ENCODE measurements at places on chromosomes 12 and 14.

DNA sequence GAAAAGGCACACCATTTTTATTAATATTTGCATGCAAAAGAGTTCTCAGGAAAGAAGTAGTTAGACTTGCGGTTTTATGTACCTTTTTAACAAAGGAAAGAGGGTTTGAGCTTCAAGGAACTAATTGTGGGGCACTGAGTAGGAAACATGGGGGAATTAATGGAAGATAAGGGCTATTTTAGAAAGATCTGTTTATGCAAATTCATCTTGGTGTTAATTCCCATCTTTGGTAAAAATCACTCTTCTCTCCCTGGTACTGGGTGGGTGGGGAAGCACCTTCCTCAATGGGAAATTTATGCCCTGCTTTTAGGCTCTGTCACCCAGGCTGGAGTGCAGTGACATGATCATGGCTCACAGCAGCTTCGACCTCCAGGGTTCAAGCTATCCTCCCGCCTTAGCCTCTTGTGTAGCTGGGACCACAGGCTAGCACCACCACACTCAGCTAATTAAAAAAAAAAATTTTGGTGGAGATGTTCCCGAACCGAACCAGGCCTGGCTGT is 30.1 kb upstream of the RESF1 start:
- no peak for DNase-seq

DNA sequence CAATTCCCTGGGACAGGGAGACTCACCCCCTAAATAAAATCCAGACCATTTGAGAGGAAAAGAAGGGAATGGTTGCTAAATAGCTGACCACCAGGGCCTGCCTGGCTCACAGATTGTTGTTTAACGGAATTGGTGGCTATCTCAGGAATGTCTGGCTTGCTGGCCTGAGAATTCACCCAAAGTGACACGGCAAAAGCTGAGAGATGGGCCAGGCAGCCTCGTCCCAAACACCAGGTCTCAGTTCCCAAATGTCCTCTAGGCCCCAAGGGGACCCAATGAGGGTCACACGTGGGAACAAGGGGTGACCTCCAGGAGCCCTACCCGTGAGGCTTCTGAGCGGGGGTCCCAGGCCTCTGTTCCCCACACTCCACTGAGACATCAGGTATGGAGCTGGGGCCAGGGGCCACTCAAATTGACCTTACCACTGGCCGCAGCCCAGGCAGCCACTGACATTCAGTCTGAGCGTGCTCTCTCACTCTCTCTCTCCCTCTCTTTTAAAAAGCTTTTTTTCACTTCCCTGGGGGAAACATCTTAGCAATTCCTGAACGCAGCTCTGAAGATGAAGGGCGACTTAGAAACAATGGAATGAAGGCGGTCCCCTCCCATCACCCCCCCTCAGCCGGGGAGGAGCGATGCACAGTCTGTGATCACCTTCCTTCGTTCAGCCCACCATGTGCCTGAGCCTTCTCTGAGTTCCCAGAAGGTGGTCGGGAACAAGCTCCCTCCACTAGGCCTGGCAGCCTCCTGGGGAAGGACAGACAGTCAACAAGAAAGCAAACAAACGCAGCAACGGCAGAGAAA is 131.2 kb downstream of the SCARB1 start:
- peak; percentile 75 for DNase-seq

DNA sequence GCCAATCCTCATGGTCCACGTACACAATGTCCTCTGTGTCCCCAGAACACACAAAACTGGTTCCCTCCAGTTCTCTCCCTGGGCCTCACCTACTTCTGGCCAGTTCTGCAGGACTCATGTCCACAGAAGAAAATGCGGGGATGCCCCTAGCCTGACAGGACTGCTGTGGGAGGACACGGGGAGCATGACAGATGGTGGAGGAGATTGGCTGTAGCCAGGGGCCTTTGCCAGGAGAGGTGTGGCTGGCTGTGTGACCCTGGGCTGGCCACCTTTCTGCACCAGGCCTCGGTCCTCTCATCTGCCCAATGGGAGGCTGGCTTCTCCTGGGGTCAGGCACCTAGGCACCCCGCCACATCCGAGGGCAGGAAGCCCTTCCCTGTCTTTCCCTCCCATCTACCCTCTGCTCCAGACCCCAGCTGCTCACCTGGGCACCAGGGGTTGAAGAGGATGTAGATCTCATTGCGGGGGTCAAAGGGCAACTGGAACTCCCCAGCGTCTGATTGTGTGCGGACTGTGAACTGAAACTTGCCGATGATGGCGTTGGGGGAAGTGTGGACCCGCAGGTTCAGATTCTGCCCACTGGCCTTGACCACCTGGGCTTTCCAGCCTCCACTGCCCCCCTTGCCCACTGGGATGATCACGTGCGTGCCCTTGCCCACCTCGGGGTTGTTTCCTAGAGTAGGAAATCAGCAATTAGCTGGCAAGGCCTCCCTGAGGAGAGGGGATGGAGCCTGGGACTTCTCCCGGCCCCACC is 2.8 kb downstream of the TGM1 start:
- DNase-seq = no peak

DNA sequence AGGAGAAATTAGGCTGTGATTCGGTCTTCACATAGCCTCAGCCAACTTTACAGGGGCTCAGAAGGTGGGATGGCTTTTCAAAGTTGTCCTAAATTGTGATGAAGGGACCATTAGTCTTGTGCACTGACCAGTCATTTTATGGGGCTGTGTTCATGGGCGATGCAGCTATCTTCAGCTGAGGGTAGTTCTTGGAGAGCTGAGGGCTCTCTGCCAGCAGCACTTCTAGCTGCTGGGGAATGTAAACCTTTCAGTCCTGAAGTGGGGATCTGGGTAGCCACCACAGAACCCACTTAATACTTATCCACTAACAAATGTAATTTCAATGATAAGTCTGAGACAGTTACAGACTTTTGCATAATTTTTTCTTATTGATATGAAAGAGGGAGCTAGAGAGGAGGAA is 270.6 kb downstream of the AEBP2 start:
- no peak for DNase-seq

- peak; percentile 47 for DNase-seq
Observed at GRCh38 chr12:8742501-8742900, 44.7 kb downstream of the RIMKLB start.

DNA sequence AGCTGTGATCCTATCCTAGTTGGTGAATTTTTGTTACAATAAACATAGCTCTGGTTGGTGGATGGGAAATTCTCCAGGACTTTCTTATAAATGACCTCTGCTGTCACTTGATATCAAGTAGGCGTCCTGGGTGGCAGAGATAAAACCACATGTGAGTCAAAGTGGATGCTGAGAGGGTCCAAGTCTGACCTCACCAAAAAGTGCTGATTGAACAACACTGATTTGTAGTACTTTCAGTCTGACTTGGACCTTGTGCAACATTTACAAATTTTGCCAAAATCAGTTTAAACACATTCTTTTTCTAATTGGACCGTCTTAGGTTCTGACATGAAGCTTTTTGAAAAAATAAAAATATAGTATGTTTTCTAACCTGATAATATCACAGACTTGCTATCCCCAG is 585.6 kb downstream of the GALC start:
- DNase-seq = no peak

GRCh38 chr12:103043531-103044486 is 86.3 kb downstream of the ASCL1 start:
- DNase-seq = no peak

DNA sequence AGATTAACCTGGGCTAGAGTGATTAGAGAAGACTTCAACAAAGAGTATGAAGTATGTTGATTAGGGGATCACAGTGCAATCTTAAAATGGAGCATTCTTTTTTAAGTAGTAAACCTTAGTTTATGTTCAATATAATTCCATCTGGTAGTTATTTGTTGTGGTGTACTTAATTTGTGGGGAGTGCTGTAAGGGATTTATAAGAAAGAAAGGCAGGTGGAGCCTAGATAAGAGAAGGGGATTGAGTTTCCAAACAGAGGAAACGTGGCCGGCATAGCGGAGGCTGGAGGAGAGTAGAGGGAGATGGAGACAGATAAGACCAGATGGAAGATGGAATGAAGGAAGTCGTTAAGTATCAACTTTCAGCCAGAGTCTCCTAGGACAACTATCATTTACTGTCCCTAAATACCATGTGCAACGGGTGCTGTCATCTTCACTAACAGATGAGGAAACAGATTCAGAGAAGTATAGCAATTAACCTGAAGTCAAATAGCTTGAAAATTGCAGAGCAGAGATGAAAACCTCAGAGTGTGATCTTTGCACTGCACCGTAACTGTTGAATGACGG is 38.1 kb downstream of the GOLGA5 start:
- DNase-seq = no peak

DNA sequence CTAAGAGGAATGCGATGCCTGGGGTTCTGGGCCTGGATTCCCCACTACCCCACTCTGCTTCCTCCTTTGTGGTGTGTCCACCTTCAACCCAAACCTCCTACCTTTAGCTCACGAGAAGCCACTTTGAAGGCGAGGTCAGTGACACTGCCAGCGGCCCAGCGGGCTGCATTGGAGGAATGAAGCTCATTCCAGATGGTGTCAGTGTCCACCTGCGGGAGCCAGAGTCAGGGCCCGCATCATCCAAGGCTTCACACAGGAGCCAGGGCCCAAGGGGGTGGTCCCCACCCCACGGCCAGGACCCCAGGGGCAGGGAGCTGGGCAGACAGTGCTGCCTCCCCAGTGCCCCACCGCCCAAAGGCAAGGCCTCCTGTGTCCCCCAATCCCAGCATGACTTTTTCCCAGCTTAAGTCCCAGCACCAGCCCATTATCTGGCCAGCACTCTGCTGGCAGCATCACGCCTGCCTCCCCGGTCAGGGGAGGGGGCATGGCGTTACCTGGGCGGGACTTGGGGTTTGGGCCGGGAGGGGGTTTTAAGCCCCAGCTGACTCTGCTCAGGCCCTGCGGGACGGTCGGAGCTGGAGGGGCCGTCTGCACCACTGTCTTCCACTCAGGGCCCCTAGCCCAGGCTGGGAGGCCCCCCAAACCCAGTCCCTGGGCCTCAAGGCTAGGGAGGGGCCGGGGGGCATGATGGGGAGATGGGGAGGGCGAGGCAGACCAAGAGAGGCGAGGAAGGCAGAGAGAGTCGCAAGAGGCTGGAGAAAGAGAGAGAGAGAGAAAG is 16.9 kb downstream of the SLC48A1 start:
- DNase-seq = no peak

- DNase-seq = peak; percentile 33
Observed at GRCh38 chr12:62194616-62195015, 65.6 kb upstream of the USP15 start.

DNA sequence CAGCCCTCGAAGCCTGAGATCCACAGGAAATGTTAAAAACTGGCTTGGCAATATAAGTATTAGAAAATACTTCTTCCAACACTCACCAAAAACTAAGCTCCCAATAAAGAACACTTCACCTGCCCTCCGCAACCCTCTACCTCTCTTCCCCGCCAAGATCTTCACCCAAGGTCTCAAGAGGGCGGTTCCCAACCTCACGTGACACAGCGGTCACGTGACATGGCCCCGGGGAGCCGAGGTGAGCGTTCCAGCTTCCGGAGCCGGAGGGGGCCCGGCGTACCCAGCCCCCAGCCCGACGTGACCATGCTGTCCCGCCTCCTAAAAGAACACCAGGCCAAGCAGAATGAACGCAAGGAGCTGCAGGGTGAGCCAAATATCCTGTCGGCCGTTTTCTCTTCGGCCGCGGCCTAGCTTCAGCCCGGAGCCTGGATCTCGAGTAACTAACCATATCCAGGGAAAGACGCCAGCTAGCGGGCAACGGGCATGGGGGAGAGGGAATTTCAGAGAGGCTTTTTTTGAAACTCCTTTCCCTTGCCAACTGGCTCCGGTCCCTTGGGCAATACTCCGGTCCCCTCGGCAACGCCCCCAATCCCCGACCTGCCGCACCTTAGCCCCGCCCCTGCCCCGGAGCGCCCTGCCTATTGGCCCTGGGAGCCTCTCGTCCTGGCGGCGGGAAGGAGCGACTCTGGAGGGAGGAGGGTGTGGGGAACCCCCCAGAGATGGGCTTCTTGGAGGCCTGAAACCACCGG is at the start of gene BLOC1S1:
Gene BLOC1S1 (plus strand): TSS at position 214 of the 749 bp plus-strand sequence. CDS start 6 bp downstream, at position 220.
- peak; percentile 96 for DNase-seq

- no peak for DNase-seq
Observed at GRCh38 chr14:73333031-73333430, 95.7 kb downstream of the PAPLN start.

GRCh38 chr14:75370416-75371205 is 57.2 kb upstream of the JDP2 start:
- DNase-seq = no peak

GRCh38 chr12:100987552-100988521 is 193.3 kb downstream of the ANO4 start:
- DNase-seq = peak; percentile 42

DNA sequence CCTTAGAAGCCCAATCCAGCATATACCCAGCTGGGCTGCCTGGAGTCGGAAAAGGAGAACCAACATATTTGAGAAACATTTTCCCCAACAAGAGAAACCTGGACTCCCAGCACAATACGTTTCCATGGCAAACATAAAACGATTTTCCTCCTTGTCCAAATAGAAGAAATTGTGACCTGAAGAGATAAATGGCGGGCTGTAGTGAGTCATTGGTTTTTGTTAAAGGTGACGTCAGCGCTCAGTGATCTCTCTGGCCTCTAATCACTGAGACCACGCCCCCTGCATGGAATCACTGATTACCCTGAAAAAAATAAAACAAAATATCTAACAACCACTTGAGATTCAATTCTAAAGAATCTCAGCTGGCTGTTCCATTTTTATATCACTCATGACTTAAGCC is 6.0 kb downstream of the CCDC60 start:
- no peak for DNase-seq

DNA sequence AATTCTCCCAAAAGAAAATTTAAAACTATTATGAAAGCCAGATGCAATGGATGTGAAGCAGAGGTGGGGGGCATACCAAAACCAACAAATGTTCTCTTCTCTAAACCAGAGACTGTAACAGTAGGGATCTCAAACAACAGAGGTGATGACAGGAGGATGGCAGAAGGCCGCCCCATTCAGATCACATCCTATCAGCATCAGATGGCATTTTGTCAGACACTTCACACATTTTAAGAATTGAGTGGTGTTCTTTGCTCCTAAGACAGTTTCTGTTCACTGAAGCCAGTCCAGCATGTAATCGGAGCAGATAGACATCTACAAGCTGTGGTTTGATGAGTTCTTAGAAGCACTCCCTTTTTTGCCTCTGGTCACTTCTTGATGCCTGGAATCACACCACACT is 59.6 kb upstream of the SRRM4 start:
- DNase-seq = no peak

DNA sequence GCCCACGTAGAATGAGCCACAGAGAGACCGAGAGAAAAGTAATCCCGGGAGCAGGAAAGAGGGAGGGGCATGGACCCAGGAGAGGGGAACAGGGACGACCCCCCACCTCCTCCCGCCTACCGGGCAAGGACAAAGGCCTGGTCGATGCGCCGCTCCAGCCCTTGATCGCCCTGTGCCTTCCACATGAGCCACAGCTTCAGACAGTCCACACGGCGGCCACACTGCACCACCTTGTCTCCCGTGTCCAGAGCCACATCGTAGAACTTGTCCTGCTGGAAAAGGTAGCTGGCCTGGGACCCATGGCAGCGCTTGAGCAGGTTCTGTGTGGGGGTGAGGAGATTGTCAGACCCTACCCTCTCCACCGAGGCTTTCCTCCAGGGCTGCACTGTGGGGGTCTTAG is 20.5 kb upstream of the ZNF740 start:
- DNase-seq = no peak

- DNase-seq = no peak
Observed at GRCh38 chr14:89621009-89621421, 204.0 kb upstream of the FOXN3 start.

- DNase-seq = no peak
Observed at GRCh38 chr12:129670256-129670920, 233.4 kb downstream of the TMEM132D start.
